Adrenal gland (tissue), 19 donors: ENCODE measurements at places on chromosomes 16 and 17. TPM values are rescaled to one million over a fixed set of nuclear protein-coding genes. Genes with fewer than 3 reads are reported as not detected.
A peak's percentile ranks its signal among the peaks of the same experiment; 100 is the strongest.

DNA sequence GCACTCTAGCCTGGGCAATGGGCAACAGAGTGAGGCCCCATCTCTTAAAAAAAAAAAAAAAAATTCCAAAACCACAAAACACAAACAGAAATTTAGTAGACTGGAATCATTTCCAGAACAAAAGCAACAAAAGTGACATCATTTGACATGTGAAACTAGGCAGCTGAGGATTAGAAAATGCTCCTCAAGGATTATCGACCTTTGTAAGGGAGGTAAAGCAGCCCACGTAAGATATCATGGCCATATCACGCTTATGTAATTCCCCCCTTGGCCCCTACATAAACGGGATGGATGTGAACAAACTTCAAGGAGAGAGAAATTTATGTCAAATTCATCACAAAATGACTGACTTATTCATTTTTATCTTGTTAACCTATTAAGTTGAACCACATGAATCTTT, 83.3 kb downstream of the WDR59 start:
- no peak for DNase-seq

DNA sequence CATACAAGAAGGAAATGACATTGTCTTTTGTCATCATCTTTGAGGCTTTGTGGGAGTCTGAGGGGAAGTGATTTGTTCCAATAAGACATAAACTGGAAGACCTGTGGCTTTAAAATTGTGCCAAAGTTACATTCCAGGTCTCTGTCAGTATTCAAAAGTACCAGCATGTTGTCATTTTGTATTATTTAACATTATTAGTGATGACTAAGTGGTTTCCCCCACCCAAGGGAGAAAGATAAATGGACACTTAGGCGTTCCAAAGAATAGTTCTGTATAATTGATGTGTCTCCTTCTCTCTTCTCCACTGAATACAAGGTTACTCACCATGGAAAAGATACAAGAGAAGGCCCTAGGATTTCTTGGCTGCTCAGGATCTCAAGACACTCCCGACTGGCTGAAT, 3.8 kb downstream of the CFAP97D1 start:
- no peak for DNase-seq

RND2 gene
- 4.3 TPM for total RNA-seq

DNA sequence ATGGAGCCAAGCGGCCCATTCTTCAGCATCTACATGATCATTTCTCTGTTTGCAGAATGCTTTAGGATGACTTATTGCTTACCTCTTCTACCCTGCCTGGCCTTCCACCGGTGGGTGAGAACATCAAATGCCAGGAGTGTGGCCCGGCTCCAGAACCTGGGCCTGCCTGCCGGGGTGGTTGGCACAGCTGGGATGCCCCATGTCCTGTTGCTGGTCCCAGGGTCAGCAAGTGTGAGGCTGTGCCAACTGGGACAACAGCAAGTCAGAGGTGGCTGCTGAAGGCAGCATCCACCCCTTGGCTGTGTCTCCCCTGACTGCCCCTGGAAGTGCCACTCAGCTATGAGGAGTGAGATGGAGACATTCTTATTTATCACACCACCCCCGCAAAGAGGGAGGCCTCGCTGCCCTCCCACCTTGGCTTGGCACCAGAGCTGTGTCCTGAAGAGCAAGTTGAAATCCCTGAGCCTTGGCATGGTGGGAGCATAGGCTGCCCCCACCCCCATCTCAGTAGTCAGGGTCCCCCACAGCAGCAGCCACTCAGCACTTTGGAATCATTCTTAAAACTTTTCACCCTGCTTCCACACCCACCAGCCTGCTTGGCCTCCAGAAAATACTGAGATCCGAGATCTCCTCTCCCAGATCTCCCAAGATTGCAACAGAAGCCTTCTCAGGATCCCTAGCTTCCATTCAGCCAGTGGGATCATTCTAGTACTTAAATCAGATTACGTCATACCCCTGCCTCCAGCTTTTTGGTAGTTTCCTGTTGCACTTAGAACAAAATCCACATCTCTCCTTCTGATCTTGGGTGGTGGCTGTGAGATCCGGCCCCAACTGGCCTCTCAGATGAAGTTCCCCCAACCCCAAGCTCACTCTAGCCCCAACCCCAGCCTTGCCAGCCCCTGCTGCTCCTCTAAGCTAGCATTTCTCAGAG, 127.5 kb downstream of the SOCS1 start:
- DNase-seq, result peak; percentile 63

- DNase-seq, result peak; percentile 82
These were observed 18.2 kb upstream of the RASL10B start for GRCh38 chr17:35713069-35713728.

GRCh38 chr17:16973760-16974540, 2.0 kb upstream of the TNFRSF13B start:
- DNase-seq, result no peak
